Left ventricle myocardium inferior (tissue), 1 donor: ENCODE measurements at places on chromosomes 6 and 20. TPM values are rescaled to one million over a fixed set of nuclear protein-coding genes. Genes with fewer than 3 reads are reported as not detected.

IP6K3 gene
- 42.0 TPM for total RNA-seq

GPX5 gene
- not detected for total RNA-seq

SLC22A23 gene
- total RNA-seq: 7.0 TPM

HTR1E gene
- total RNA-seq: not detected

DEFB124 gene
- not detected for total RNA-seq
